Stimulated activated CD8-positive, alpha-beta memory T cell treated with anti-CD3 and anti-CD28 coated beads, Interleukin-12 subunit alpha, Interleukin-12 subunit beta, amount 100 ng/mL, for 1 hour (primary cell): ENCODE measurements at places on chromosomes 4 and X.

GRCh38 chr4:53490161-53490956 is 100.9 kb downstream of the LNX1 start:
- DNase-seq = no peak

- no peak for DNase-seq
Measured at GRCh38 chr4:3316146-3316545, 23.3 kb downstream of the RGS12 start.

GRCh38 chr4:55756208-55756607 is 63.4 kb upstream of the EXOC1L start:
- no peak for DNase-seq

GRCh38 chrX:24426340-24426913 is 38.7 kb upstream of the PDK3 start:
- DNase-seq = no peak

DNA sequence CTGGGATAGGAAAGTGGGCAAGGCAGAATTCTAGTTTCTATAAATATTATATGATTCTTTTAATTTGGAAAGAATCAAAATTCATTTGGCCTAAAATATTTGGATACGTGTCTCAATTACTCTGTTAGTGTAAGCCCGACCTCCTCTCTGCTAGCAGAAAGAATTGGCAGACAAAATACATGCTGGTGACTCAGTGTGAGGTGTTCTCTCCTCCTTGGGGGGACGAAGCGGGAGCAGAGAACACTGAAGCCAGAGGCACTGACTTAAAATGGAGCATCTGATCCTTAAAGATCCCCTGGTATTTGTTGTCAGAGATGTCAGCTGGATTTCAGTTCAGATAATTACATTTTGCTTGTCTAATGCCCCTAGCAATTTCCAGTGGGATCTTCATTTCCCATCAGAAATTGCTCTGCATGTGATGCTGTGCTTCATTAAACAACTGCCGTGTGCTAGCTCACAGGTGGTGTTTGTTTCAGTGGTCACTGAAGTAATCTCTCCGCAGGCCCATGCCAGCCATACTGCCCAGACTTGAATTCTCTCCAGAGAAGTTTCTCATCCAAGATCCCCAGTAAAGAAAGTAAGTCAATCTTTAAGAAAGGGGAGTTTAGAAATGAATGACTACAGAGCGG is 188.7 kb upstream of the TLL1 start:
- no peak for DNase-seq
